ENCODE measurements at places on chromosomes 4 and X. TPM values are rescaled to one million over a fixed set of nuclear protein-coding genes. Genes with fewer than 3 reads are reported as not detected.

DNA sequence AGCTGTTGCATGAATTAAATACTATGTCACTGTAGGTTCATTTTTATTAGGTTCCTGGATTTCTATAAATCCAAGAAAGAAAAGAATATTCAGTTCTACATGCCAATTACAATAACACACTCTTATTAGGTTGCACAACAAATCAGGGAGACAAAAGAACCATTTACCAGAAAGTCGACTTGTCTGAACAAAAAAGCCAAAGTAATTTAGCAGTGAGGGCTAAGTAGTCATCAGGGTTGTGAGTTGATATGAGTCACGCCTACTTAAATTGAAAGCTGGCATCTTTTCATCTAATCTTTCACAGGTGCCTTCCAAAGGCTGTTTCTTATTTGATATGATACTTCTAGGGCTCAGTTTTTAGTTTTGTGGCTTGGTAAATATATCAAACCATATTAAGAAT, 25.4 kb upstream of the GNRHR start:
- no peak for DNase-seq

DNA sequence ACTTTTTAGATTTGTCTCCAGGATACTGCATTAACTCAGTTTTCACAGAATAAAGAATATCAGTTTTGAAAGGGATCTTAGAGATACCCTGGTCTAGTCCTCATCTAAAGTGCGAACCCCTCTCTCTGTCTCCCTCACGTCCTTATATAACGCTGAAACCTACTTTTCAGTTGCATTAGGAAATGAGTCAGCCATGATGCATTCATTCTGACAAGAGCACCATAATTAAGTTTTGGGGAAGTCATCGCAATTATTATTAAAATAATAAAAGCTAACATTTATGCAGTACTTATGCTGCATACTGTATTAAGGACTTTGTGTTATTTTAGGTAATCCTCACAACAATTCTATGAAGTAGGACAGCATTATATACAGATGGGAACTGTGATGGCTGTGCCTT, 116.1 kb downstream of the REELD1 start:
- no peak for DNase-seq

EDA gene
- 2.0 TPM for total RNA-seq

AMTN gene
- not detected for total RNA-seq

- no peak for DNase-seq
These were observed 1195.2 kb downstream of the TECRL start for GRCh38 chr4:63214076-63214475.

- no peak for DNase-seq
These were observed 10.1 kb downstream of the HS3ST1 start for GRCh38 chr4:11418610-11419009.

All from frontal cortex (tissue), 4 donors.